Activated T-cell treated with anti-CD3 and anti-CD28 coated beads for 48 hours (primary cell): ENCODE measurements at places on chromosomes 5 and 9.

GRCh38 chr9:35306283-35306682 lies 144.5 kb downstream of the UNC13B start:
- no peak for DNase-seq

DNA sequence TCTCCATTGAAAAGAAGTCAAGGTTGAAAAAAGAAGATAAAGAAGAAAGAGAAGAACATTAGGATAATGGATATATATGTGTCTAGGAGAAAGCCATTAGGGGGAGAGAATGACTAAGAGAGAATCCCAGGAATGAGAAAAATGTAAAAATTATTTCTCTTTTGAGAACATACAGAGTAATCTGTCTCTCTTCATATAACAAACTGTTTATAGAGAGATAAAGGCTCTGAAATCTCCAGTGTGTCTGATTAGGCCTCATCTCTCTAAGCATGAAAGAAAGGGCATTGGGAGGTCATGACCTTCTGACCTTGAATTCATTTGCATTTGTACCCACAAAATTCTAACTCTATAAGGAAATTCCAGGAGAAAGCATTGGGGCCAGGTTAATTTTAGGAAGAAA lies 3.5 kb upstream of the MPDZ start:
- no peak for DNase-seq

DNA sequence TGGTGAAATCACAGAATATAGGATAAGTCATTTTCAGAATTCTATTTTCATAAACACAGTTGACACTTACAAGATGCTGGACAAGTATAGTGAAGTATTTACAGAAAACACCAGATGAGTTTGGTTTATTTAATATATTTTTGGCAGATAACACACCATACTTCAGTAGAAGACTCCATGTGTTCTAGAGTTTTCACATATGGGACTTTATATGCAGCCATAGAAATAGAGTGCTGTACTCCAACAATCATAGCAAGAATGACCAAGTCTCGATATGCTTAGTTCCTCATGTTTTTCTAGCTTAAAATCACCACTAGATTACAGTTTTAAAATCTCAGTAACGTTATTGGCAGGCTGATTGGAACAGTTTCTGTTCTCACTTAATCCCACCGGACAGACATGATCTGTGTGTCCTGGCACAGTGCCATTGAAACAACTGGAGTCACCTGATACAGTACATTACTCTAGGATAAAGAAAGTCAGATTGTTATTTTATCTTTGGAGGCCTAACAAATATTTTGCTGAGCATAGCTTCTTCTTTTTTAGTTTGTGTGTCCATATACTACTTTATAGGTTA lies 45.8 kb upstream of the ERBIN start:
- DNase-seq: no peak

DNA sequence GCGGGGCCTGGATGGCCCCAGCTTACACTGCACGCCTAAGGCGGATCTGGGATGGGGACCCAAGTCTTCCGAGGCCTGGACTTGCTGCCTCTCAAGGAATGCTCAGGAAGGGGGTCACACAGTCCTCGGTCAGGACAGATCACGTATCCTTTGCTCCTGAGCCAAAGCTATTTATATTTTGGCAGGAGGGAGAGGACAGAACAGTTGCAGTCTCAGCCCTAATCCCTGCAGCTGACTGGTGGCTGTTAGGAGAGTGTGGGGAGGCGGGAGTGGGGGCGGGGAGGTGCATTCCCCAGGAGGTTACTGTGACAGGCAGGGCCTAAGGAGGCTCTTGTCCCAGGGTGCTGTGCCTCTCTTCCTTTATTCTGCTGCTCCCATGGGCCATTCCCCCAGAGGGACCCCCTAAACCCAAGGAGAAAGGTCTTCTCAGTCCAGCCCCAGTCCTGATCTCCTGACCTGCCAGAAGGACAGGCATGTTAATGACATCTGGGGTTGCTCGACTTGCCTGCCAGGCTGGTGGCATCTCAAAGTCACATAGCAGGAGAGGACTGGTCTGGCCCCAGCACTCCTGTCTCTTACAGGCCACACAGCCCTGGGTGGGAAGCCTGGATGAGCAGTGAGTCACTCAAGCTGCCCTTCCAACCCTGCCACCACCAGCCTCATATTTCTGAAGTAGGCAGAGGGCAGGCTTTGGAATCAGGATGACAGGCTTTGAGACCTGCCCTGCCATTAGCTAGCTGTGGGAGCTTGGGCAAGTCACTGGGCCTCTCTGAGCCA lies 51.9 kb downstream of the COL27A1 start:
- DNase-seq: no peak

DNA sequence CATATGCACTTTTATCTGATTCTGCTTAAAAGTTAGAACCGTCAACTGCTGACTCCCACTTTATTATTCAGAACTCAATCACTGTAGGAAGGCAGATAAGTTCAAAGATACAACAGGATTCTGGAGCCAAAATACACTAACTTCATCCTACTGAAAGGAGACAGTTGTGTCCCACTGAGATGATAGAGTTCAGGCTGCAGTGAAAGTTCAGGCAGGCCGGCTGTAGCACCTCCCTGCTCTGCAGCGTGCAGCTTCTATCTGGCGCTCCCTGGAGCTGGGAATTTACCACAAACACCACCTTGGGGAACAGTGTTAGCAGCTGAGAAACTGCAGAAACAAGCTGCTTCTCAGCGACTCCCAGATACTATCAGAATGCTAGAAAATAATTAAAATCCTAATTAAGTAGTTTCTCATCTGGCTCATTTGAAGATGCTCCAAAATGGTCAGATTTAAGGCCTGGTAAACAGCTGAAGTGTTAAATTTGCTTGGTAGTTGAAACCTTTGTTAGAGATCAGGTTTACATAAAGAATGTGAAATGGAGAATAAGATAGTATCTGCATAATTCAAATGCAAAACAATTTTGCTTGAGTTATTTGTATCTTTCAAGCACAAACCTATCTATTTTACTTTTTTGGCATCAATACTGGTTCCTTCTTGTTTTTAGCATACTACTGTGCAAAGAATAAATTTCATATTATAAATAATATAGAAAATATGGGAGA lies 52.3 kb upstream of the CNTLN start:
- no peak for DNase-seq

DNA sequence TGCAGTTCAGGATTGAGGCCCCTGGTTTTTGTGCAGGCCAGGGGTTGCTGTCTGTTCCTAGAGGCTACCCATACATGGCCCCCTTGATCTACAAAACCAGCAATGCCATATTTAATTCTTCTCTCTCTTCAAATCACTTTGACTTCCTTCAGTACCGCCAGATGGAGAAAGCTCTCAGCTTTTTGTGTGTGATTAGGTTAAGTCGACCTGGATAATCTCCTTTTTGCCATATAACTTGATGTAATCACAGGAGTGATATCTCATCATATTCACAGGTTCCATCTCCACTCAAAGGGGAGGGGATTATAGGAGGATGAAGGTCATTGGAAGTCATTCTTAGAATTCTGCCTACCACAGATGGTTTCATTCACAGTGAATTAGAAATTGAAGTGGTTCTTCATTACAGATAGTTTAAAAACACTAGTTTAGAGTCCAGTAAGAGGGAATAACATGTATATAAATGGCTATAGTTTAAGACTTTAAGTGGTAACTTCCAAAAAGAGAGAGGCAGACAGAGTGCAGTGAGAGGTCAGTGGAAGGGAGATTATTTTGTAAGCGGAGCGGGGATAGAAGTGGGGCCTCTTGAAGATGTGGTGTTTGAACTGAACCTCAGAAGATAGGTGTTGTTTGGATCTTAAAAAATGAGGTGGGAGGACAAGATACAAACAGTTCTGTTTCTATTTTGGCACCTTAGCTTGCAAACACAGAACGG lies 85.9 kb downstream of the GALNT10 start:
- DNase-seq: no peak

- DNase-seq: no peak
These were observed 26.2 kb upstream of the HMCN2 start for GRCh38 chr9:130239363-130239695.
